Esophagus squamous epithelium (tissue), 5 donors: ENCODE measurements at places on chromosomes 2 and 18.

DNA sequence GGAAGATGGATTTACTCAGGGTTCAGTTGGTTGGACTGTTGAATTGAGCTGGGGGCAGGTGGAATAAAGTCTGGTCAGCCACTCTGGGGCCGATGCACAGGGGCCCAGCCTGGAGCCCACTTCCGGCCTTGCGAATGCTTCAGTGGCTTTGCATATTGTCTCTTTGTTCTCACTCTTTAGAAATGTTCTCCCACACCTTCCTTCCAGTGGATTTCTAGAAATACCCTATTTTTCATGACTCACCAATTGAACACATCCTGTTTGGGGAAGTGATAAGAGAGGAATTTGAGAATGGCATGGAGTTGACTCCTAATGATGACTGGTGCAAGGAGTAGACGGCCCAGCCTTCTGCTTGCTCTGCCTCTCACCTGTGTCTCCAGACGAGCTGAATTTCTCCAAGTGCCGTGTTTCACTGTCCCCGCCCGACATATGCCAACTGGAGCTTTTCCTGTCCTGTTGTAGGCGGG lies 28.1 kb downstream of the ASAP2 start:
- DNase-seq: no peak

DNA sequence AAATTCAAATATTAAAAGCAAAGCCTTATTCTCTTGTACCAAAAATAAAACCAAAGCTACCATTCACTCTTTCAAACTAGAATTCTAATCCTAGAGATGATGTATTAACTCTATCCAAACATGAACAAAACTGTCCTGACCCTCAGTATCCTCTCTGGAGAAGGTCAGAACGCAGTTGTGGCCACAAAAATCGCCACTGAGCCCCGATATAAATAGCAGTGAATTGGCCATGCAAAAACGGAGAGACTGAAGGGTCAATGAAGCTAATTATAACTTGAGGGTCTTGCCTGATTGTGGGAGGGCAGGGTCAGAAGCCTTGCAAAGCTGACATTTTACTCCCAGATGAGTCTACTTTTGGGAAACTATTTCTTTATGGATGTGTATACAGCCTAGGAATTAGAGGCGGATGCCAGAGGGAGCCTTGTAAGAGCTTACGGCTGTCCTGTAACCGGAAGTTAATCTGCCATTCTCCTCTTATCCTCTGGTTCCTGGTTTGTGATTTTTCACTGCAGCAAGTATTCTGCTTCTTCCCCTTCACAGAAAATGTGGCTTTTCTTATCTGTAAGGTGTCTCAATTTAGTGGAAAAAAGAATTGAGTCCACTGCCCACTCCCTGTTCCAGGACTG lies 28.1 kb downstream of the CAVIN2 start:
- DNase-seq: no peak

DNA sequence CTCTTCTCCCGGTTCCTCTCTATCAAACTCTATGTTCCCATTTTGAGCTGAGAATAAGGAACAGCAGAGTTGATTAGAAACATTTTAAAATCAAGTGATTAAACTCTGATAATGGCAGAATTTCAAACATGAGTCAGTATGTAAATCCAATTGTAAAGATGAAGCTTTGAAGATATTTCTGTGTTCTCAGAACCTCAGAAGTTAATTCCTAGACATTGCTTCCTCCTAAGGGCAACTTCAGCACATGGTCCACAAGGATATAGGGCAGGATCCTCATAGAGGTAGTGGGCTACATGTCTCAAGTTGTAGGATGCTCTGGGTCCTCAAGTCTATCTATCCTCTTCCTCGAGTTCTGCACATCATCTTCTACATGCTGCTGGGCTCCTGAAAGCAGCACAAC lies 46.3 kb downstream of the QPCT start:
- DNase-seq: no peak

- no peak for DNase-seq
These were observed 53.1 kb upstream of the NRP2 start for GRCh38 chr2:205629091-205629776.

GRCh38 chr18:52451851-52452250 lies 111.9 kb downstream of the DCC start:
- no peak for DNase-seq

DNA sequence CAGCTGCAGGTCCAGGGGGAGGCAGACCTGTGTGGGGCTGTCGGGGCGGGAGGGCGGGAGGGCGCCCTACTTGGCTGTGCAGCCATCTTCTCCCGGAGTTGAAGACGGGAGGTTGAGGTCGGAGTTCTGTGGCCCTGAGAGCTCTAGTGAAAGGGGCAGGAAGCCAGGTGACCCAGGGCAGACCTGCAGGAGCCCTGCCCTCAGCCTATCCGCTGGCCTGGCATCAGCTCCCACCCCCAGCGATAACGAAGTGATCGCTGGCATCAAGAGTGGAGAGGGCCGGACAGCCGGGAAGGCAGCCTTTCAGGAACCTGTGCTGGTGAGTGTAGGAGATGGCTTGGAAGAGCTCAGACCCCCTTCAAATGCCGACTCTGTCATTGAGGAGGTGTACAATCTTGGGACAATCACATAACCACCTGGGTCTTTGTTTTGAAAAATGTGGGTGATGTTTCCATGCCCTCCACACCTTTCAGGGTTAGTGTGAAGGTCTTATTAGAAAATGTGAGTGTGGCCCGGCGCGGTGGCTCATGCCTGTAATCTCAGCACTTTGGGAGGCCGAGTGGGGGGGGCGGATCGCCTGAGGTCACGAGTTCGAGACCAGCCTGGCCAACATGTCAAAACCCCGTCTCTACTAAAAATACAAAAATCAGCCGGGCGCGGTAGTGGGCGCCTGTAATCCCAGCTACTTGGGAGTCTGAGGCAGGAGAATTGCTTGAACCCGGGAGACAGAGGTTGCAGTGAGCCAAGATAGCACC lies 1.3 kb downstream of the ARHGEF4 start:
- no peak for DNase-seq

DNA sequence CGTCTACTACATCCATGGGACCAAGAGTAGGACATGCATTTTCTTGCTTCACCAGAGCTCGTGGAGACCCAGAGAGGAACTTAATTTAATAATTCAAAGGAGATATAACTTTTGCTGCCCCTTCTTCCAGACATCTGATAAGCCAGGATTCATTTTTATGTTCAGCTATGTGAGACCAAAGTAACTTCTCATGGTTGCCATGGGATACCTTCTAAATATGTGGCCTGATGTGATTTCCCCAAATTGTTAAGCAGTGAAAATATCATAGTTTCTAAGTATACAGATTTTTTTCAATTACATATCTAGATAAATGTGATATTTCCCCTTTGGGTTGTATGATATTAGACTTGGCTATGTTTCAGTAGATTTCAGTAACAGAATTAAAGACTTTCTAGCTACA lies 185.5 kb upstream of the FN1 start:
- no peak for DNase-seq

GRCh38 chr2:182522972-182523473 lies 96.2 kb upstream of the PDE1A start:
- no peak for DNase-seq

GRCh38 chr18:3218819-3219218 lies 949 bp downstream of the MYOM1 start:
- no peak for DNase-seq

DNA sequence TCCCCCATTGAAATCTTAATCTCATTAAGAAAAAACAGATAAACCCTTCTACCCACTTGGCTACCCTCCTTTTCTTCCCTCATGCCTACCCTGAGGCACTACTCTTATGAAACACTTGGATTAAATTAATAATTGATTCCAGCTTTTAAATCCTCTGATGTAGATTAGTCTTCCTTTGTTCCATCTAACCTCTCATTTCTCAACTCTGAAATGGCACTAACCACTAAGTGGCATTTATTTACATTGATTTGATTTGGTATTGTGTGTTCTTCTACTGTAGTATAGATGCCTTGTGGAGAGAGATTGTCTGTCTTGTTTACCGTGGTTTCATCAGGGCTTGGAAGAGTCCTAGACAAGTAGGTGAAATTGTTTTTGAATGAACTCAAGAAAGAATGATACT lies 26.7 kb downstream of the ITGA4 start:
- no peak for DNase-seq

DNA sequence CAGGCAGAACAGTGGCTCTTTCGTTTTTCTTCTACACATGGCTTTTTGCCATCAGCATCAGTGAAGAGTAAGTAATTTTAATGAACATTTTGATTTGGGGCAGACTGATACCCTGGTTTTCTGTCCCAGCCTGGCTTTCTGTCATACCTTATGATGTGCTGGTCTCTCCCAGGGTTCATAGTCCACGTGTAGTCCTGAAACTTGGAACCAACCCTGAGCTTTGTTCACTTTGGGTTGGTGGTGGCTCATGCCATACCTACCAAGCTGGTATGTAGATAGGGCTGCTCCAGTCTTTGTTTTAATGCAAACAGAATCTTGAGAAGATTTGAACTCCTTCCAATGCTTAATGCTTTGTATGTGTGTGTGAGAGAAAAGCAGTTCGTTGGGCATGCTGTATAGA lies 4.9 kb downstream of the COPS7B start:
- DNase-seq: no peak

DNA sequence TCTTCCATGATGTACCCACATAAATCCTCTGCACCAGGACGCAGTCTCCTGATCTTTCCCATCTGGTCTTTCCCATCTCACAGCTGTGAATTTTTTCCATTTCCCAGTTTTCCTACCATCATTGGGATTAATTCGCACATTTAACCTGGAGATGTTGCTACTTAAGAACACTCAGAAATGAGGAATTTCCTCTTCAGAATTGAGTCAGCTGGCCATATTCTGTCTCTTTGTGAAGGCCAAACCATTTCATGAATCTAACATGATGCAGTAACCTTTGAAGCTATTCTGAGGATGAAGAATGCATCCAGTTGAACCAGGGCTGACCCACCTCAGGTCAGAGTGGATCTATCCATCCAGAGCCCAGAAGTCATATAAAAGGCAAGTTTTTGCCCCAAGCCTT lies 326.8 kb downstream of the SETBP1 start:
- DNase-seq: no peak

DNA sequence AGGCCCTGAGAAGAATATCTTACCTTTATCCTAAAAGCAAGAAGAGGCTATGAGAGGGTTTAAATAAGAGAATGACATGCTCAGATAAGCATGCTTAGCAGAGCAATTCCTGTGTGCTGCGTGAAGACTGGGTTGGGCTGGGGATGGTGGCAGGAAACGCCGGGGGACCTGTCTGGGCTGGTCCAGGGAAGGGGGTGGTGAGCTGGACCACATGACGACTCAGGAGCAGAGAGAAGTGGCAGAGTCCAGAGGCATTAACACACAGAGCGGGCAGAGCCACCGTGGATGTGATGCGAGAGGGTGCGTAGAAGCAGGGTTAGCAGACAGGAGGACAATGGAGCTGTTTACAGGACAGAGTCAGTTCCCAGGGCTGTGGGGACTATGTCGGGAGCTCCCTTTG lies 84.5 kb downstream of the ZBTB7C start:
- DNase-seq: no peak

DNA sequence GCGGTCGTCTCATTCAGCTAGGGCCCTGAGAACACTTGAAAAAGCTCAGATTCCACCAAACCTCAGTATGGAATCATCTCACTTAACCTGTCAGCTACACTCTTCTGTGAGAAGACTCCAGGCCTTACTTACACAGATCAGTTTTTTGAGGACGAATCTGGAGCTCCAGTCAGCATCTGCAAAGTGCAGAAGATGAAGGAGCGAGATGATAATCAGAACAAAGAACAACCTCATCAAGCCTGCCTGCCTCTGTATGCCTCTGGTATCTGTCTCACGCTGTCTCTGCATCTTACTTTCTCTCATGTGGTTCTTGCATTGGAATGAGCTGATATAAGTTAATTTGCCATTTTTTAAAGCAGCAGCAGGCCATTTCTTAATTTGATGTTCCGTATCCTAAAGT lies 444.1 kb upstream of the LRATD1 start:
- DNase-seq: no peak

- no peak for DNase-seq
These were observed 83.0 kb downstream of the NPAS2 start for GRCh38 chr2:100902817-100903405.

GRCh38 chr2:200614249-200614648 lies 28.4 kb downstream of the AOX1 start:
- DNase-seq: no peak

GRCh38 chr2:199460101-199460671 lies 2.4 kb upstream of the SATB2 start:
- DNase-seq: no peak
